Activated CD8-positive, alpha-beta memory T cell treated with anti-CD3 and anti-CD28 coated beads, Interleukin-2, amount 50 U/mL, for 48 hours (primary cell): ENCODE measurements at places on chromosomes 13 and 19.

DNA sequence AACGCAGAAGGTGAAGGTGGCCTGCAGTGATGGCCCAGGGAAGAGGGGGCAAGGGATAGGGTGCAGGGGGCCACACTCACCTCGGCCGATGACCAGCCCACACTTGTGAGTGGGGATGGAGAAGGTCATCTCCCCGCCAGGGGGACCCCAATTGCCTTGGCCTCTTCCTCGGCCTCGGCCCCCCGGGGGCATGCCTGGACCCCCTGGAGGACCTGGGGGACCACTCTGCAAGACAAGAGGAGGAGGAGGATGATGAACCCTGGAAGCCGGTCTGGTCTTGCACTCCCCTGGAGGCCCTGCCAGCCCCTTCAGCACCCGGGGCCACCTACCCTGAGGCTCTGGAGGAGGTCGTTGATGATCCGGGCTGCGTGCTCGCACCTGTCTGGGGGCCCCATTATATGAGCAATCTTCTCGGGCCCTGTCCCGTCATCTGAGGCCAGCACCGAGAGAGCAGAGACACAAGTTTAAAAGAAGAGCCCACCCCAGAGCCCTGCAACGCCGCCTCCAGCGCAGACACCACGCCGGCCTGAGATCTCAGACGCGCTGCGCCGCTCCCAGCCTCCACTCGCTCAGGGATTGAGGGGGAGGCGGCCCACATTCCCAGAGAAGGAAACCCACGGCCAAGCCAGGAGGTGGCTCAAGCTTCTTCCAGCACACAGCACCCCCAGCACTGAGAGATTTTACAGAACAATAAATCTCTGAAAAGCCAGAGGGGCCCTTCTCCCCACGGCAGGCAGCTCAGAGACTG, 7.8 kb downstream of the KHSRP start:
- DNase-seq = no peak

GRCh38 chr13:96052656-96053002, 572 bp downstream of the UGGT2 start:
- DNase-seq = no peak

DNA sequence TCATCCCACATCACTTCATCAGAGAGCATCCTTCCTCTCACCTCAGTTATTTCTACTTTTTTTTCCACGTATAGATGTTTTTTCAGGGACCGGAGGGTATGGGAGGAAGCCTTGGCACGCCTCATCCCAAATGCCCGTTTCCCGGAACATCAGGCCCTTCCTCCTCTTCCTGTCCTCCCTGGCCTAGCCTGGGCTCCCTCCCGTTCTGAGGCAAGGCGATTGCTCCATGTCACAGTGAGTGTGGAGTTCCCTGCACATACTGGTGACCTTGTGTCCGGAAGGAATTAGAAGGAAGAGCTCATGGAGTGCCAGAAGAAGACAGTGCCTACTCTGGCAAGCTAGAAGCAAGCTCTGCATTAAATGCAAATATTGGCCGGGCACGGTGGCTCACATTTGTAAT, 1.1 kb upstream of the ZNF627 start:
- DNase-seq = no peak

GRCh38 chr13:100645382-100645781, 29.2 kb downstream of the TMTC4 start:
- no peak for DNase-seq

- no peak for DNase-seq
These were observed 573 bp upstream of the ZNF614 start for GRCh38 chr19:52028780-52029123.
